ENCODE measurements at places on chromosomes 4 and X. TPM values are rescaled to one million over a fixed set of nuclear protein-coding genes. Genes with fewer than 3 reads are reported as not detected.
A peak's percentile ranks its signal among the peaks of the same experiment; 100 is the strongest.

PGRMC2 gene
- total RNA-seq: 23.5 TPM

- no peak for DNase-seq
Observed at GRCh38 chr4:152935631-152936445, at the start of gene FHDC1. TSS of gene FHDC1 (plus strand) at chr4:152936323. CDS start at chr4:152943058, 6,735 bp downstream.

DNA sequence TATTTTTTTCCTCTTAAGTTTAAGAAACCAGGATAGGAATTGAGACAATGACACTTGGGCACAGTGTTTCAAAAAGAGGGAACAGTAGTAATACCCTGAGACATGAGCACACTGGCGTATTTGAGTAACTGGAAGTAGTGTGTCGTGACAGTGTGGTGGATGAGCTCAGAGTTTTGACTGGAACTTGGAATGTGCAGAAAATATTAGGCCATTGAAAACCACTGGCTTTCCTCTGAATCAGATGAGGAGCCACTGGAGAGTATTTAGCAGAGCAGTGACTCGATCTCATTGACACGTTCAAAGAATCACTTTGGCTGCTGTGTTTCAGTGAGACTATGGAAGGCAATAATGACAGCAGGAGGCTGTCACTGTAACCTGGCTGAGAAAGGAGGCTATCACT, 1531.2 kb downstream of the STIM2 start:
- DNase-seq: peak; percentile 19

DNA sequence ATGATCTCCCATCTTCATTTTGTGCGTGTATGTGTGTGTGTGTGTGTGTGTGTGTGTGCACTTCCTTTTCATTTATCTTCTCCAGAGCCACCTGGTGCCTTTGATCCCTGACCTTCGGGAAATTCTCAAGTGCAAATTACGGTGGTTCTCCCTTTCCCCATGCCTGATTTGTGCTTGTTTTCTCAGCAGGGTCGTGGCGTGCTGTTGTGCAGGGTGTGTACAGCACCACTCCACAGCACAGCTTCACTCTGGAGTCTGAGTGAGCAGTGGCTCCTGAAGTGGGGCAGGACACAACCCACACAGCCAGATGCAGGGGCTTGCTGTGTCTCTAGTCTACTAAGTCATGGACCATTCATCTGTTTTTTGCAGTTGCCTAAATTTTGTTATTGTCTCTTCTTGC, 114.2 kb upstream of the TBC1D9 start:
- DNase-seq: no peak

DNA sequence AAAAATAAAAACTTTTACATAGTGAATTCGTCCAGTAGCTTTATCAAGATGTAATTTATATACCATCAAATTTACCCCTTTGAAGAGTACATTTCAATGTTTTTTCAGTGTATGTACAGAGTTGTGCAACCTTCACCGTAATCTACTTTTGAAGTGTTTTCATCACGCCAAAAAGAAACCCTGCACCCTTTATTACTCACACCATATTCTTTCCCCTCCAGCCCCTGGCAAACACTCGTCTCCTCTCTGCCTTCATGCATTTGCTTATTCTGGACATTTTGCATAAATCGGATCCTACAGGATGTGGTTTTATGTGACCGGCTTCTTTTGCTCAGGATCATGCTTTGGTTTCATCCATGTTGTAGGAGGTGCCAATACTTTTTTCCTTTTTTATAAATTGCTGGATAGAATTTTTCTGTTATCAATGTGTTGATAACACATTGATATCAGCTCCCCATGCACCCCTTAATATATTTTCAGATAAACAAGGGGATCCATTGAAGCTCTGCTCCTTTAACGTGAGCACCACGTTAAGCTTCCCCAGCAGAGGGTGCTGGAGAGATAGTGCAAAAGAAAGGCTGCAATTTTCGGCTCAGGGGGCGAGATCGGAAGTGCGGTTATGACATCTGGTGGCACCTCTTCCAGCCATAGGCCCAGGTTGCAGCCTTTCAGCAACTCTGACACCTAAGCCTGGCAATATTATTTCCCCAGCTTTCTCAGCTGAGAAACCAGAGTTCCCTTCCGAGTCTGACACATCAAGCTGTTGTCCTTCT, 100.1 kb upstream of the VCX3B start:
- no peak for DNase-seq

DGKK gene
- total RNA-seq: not detected

DNA sequence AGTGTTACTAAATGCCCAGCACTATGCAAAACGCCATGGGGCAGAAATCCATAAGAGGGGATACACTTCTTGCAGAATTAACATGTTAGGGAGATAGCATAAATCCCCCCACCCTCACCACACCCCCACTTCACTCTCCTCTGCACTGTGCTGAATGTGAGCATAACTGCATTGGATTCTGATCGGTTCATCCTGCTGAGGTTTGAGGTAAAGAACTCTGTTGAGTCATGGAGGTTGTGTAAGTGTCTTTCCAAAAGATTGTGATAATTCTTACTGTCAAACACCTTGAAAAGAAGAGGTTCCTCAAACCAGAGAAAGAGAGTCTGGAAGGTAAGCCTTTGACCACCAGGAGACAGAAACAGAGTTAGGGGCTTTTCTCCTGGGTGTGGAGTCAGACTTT, 43.6 kb downstream of the RBM47 start:
- DNase-seq: no peak

DNA sequence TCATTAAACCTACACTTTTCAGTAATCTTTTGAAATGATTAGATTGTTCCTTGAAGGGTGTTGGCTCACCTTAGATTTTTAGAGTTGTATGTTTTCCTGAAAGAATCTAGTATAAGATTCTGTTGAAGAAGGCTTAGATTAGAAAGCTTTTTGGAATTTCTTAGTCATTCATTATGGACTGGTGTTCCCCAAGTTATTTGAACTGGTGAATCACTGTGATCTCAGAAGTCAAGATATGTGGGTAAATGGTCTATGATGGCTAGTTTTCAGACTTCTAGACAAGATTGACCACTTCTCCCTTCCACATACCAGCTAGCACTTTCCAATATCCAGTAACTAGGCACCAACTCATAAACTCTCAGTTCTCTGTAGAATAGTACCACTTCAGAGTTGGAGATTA, 138.1 kb downstream of the KDM6A start:
- DNase-seq: peak; percentile 60
